ENCODE measurements at places on chromosomes 2 and 18.

- no peak for DNase-seq
Measured at GRCh38 chr2:120014226-120014980, 1.5 kb downstream of the EPB41L5 start.

- DNase-seq = no peak
Measured at GRCh38 chr2:10668402-10669012, 21.3 kb downstream of the NOL10 start.

GRCh38 chr2:232492236-232492848, 4.7 kb upstream of the ECEL1 start:
- DNase-seq = no peak

GRCh38 chr2:39584283-39584965, 81.3 kb upstream of the TMEM178A start:
- no peak for DNase-seq

GRCh38 chr2:135230150-135230549, 178.1 kb downstream of the RAB3GAP1 start:
- no peak for DNase-seq

GRCh38 chr2:57190007-57190406, 856.6 kb upstream of the VRK2 start:
- no peak for DNase-seq

DNA sequence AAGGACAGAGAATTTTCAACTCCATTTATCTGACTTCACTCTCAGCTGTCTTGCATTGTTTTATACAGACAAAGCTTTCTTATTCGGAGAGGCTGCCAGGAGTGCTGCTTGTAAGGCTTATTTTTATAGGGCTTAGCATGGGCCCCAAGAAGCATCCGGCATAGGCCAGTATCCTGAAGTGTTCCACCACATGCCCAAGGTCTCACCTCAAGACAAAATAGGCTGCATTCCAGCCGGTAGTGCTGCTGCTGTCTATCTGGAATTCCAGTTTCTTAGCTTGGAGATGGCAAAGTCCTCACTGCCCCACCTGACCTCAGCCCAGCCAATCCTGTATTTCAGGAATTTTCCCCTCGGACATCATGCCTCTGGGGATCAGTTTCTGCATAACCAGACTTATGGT, 47.6 kb upstream of the MCFD2 start:
- no peak for DNase-seq

- DNase-seq = no peak
Measured at GRCh38 chr18:47895565-47896250, 34.8 kb downstream of the SMAD2 start.

DNA sequence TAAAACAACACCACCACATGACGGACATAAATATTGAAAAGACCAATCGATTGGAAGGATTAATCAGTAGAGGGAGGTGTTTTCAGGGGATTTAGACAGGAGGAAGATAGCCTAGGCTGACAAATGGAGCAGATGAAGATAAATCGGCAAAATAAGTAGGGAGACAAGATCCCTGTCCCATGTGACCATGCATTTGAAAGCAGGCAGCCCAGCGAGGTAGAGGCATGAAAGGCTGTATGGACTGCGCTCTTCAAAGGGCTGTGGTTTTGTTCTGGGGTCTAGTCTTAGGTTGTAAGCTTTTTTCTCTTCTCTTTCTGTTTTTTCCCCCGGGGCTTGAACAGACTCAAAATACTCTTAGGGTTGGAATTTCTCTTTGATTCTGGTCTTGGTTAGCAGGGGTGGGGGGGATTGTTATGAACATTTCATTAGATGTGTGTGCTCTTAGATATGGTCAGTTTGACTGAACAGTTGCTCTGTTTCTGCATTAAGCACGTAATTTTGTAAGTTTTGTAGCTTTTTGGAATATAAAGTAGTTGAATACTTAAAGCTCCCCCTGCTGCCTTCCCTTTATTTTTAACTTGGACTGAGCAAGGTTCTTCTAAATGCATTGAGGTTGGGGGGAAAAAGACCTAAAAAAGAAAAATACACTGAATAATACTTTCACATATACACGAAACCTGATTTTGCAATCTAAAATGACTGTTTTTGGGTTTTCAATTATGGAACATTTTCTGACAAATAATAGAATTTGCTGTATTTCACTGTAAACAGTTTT, 32.2 kb downstream of the ZNF532 start:
- DNase-seq = no peak

DNA sequence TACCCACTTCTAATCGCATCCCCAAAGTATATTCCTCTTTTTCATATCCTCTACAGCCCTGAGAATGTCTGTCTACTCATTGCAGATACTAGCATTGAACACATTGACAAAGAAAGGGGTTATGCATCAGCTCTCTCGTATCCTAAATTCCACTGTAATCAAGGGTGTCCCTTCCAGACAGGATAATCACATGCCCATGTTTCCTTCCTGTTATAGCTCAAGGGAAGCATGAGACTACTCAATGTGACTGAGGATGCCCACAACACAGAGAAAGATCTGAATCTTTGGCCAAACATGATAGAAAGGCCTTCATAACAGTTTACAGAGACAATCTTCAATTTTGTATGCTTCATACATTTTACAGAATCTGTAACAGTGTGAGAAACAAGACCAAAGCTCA, 69.2 kb downstream of the HIBCH start:
- no peak for DNase-seq

GRCh38 chr2:176066645-176067588, 16.8 kb downstream of the EVX2 start:
- no peak for DNase-seq

- no peak for DNase-seq
Measured at GRCh38 chr2:57333221-57333620, 713.4 kb upstream of the VRK2 start.

DNA sequence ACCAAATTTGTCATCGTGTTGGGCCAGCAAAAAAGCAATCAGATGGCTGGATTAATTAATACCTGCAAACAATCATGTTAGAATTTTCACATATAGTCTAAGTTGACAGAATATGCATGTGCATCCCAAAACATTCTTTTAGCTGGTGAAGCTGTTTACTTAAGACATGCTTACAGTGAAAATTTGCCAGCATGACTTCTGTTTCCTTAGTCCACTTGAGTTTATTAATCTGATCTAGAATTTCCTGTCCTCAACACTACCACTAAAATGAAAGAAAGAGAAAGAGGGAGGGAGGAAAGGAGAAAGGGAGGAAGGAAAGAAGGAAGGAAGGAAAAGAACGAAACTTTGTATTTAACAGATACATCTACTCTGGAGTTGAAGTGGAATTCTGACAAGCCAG, 2109.9 kb upstream of the PIK3C3 start:
- DNase-seq = no peak

DNA sequence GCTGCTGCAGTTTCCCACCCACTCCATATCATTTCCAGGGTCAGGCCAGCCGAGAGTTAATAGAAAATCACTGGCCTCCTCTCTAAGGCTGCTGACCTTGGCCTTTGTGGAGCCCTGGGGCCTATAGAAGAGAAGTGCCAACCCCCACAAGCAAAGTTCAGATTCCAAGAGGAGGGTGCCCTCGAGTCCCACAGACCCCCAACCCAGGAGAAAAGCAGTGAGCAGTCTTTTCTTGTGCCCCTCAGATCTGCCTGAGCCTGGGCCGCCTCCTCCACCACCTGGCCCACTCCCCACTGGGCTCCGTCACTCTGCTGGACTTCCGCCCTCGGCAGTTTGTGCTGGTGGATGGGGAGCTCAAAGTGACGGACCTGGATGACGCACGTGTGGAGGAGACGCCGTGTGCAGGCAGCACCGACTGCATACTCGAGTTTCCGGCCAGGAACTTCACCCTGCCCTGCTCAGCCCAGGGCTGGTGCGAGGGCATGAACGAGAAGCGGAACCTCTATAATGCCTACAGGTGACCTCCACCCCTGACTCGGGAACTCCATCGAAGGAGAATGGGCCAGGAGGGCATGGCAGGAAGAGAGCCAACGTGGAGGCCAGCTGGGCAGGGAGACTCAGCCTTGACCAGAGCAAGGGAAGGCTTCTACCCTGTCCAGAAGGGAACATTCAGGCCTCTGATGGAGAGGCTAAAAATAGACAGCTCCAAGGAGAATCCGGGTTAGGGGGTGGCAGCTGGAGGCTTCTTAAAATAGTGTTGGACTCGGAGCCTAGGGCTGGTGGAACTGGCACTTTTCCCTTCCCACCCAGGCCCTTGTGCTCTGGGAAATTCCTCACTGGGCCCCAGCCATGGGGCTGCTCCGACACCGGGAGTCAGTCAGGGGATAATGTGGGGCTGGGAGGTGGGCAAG, 6.2 kb downstream of the PKDCC start:
- no peak for DNase-seq

- no peak for DNase-seq
Measured at GRCh38 chr18:49094136-49094535, 143.4 kb upstream of the SMAD7 start.

- no peak for DNase-seq
Measured at GRCh38 chr2:88209521-88210131, 39.5 kb downstream of the THNSL2 start.

DNA sequence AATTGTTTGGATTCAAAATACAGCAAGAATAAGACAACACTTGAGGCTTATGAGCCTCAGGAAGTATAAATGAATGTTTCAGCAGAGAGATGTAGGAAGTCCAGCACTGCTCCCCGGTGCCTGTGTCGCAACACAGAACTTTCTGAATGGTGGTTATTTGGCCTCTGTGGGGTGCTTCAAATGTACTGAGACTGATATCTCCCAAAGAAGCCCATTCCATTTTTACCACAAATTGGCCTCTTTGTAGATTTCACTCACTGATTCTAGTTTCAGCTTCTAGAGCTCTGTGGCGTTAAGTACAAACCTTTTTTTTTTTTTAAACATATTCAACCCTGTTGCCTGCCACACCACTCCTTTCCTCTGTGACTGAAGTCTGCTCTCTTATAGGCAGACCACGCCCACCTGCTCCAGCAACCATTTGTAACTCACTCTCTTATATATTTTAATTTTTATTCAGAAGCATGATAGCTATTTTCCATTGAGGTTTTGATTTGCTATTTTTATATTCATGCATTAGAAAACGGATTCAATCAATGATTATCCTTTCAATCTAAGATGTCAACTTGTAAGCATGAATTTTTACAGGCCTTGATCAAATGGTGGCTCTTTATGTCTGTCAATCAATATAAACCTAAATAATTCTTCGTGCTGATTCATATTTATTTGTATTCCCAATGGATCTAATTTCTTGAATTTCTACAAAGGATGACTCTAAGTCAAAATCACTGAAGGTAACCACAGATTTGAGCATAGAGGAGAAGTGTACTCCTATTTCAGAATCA, 277.1 kb upstream of the CCDC68 start:
- no peak for DNase-seq

DNA sequence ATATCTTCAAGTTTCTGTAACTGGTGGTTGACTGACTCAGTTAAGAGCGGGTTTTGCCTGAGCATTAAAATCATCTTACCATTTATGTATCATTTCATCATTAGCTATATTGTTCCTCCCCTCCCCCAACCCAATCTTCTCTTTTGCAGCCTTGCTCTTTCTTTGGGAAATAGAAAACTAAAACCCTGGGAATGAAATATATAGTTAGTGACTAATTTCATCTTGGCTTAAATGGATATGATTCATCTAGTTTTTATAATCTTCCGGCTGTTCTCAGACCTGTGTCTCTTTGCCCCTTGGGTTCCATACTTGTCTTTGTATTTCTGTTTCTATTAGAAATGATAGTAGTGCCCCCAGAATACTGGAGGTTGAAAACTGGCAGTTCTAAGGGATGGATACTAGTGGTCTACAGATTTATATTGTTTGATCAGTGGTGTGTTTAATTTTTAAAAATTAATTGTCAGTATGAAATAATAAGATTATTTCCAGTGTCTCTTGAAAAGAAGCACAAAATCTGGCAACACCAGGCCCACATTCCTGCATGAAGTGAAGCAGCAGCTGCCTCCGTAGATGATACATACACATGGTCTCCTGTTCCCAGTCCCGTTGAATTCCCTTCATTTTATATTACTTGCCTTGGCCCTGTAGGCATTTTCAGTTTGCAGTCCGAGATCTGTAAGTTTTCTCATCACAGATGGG, 44.5 kb downstream of the PHLPP1 start:
- no peak for DNase-seq

- DNase-seq = no peak
Measured at GRCh38 chr2:188909036-188909435, 65.1 kb upstream of the COL3A1 start.

- no peak for DNase-seq
Measured at GRCh38 chr2:108998911-108999310, 9.9 kb upstream of the EDAR start.

GRCh38 chr2:73187549-73187948, 14.8 kb upstream of the NOTO start:
- no peak for DNase-seq

GRCh38 chr18:4107049-4107467, 348.0 kb downstream of the DLGAP1 start:
- DNase-seq = no peak

DNA sequence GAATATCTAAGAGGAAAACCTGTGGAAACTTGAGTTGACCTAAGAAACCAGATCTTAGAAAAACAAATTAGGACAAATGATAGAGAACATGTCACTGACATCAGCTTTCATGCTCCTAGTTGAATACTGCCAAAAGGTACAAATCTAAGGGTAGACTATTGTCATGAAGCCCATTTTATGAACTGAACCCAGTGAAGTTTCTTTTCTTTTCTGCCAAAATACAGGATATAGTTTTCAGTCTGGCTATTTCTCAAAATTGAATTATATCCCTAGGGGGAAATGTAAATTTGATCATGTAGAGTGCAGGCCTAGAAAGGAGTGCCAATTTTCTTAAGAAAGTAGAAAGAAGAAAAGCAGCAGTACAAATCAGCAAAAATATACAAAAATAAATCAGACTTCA, 46.6 kb downstream of the FSIP2 start:
- no peak for DNase-seq

GRCh38 chr2:43127941-43128558, 98.4 kb downstream of the ZFP36L2 start:
- no peak for DNase-seq

DNA sequence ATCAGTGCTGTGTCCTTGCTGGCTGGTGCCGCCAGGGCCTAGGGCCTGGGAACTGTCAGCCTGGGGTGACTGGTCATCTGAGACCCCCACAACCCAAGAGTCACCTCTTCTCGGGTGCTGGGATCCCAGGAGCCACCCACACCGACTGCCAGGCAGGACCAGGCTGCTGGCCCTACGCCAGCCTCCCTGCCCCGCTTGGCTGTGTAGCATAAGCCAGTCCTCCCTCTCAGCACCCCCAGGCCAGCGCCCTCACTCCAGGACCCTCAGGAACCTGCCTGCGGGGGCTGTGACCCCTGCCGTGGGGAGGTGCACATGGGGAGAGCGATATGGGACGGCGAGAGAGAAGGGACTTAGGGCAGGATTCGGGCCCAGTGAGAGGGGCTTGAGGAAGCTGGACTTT, 9.5 kb downstream of the ARHGEF4 start:
- no peak for DNase-seq

Data from activated gamma-delta T cell (primary cell).